ENCODE measurements at places on chromosomes 7 and 10.
A peak's percentile ranks its signal among the peaks of the same experiment; 100 is the strongest.

- DNase-seq: no peak
These were observed 23.3 kb upstream of the CNPY1 start for GRCh38 chr7:155569681-155570080.

DNA sequence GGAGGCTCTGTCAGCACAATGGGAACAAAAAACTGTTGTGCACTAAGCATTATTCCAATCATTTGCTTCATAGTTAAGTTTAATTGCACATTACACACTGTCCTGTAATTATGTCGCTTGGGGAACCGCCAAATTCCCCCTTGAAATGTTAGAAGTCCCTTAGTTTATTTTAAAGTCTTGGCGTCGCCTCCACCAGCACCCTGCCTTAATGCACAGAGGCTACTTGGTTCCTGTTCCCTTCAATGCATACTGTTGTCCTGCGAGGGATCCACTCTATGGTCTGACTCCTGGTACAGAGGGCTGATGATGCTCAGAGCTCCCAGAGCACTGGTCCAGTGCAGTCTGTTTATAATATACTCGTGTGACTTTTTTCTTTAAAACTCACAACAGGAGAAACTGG, 330.7 kb downstream of the ELMO1 start:
- no peak for DNase-seq

- DNase-seq: no peak
These were observed 997 bp upstream of the LDB1 start for GRCh38 chr10:102120991-102121738.

GRCh38 chr10:62681211-62681940, 123.1 kb upstream of the ADO start:
- DNase-seq: peak; percentile 42

GRCh38 chr10:102555781-102556328, 52.1 kb downstream of the SUFU start:
- DNase-seq: no peak

DNA sequence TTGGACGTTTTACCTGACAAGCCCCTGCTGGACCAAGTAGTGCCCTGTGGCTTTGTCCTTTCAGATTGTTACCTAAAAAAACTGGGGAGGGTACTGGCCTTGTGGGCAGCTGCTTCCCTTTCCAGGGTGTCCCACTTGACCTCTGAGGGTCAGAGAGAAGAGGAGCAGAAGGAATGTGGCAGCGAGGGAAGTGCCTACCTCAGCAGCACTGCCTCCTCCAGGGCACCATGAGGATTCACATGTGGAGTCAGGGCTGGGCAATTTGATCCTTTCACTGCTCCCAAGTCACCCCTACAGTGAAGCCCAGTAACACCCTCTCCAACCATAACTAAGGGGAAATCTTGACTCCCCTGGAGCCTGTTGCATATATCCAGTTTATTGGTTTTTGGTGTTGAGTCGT, 64.6 kb downstream of the ITGB1 start:
- DNase-seq: no peak
